Progenitor cell of endocrine pancreas (in vitro differentiated cells): ENCODE measurements at places on chromosomes 5 and 9. TPM values are rescaled to one million over a fixed set of nuclear protein-coding genes. Genes with fewer than 3 reads are reported as not detected.

MAMDC2 gene
- 0.27 and 0.60 TPM in 2 replicates for total RNA-seq

GALNT12 gene
- 12.9 and 15.9 TPM in 2 replicates for total RNA-seq

CSF1R gene
- total RNA-seq: not detected in 2 replicates

DNA sequence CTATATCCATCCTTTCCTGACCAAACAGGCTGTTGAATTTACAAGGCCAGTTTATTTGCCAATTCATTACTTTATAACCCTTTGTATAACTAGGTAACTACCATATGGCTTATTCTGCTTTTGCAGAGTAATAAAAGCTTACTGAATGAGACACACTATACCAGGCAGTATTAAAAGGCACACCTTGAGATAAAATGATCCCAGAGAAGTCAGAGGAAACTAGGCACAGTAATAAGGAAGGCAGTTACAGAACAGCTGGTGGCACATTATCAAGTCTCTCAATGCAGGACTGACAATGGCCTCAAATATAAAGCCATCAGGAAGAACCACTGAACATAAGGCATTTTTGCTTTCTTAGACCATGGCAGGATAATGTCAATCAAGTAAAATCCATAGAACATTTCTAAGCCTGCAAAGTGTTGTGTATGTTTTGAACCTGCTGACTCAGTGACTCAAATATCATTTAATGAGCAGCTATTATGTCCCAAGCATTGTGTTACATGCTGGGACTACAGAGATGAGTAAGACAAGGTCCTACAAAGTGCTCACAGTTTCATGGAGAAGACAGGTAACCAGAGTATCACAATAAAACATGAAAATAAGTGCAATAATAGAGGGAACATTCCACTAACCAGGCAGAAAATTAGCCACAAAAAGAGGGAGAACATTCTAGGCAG lies 52.5 kb downstream of the OXCT1 start:
- no peak for DNase-seq

DNA sequence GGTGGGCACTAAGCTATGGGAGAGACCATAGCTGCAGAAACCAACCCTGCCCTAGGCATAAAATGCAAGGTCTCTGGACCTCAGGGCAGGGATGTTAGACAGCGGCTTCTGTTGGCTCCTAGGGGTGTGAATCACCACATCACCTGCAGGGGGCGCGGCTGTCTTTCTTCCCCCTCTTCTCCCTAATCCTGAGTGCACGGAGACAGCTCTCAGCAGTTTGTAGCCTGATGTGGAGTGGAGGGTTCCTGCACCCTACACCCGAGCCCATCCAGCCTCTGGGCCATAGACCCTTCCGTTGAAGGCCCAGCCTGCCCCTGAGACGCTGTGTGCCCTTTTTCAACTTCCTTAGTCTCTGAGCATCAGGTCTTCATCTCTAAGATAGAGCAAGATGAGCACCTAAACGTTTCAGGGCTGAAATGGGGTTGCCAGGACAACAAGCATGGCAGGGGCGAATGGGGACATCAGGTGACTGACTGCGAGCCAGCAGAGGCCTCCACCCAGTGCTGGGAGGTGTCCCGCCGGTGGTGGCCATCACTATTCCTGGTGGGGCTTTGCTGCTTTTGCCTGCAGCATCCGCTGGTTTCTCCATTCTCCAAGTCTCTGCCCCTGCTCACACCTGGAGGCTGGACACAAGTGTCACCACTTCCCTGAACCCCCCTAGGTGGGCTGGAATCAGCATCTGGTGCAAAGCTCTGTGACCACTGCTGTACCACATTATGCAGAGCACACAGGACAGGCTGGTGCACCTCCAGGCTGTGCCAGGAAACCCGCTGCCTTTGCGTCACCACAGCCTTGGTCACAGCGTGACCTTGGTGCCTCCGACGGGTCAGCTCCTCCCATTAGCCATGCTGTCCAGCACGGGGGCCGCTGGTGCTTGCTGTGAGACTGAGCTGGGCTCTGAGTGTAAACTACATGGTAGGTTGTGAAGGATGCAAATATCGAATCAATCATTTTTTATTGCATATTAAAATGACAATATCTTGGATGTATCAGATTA lies 2.5 kb upstream of the SEC16A start:
- DNase-seq: peak; percentile 78

- no peak for DNase-seq
Observed at GRCh38 chr9:12854221-12854620, 79.4 kb downstream of the LURAP1L start.

DNA sequence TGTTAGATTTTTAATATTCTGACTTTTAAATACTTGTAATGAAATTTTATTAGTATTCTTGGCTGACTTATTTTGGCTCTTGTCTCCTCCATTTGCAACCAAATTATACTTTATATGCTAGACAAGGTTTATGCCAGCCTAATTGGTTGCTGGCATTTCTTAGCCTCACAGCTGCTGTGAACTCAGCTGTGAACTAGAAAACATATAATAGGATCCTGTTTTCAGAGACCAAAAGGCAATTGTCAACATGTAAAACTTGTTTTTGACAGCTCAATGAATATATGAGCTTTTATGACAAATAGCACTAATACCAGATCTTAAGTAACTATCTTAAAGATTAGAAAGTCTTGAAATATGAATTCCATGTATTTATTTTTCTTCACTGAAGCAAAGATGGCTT lies 25.9 kb downstream of the KIF2A start:
- DNase-seq: no peak

DNA sequence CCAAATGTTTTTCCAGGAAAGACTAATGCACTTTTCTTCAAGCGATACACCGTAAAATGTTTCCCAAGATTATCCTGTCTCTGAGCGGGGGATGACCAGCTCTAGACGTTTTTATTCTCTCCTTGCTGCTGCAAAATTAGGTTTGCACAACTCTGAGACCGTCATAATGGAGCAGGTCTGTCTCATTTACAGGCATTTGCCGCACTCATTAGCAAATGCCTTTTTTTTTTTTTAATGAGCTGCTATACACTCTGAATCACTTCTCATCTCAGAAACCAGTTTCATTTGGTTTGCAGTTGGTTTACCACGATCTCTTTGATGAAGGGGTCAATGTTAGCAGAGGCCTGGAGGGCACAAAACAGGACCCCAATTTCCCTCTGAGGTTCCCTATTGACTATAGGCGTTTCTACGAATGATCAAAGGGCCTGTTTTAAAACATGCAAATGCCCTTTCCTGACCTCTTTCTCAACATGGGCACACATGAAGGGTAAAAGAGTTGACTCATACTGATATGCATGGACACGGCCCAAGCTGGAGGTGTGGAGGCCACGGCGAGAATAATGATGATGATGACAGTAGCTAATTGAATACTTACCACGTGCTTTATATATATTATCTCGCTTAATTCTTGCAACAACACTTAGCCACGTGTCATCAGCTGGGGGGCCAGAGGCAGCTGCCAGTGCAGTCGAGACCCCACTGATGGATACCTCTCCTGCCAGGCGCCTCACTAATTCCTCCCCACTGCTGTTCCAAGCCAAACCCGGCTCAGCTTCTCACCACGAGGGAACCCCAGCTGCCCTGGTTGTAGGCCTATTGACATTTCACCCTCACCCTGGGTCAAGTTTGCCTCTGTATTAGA lies 89.9 kb upstream of the PTCH1 start:
- DNase-seq: no peak

DNA sequence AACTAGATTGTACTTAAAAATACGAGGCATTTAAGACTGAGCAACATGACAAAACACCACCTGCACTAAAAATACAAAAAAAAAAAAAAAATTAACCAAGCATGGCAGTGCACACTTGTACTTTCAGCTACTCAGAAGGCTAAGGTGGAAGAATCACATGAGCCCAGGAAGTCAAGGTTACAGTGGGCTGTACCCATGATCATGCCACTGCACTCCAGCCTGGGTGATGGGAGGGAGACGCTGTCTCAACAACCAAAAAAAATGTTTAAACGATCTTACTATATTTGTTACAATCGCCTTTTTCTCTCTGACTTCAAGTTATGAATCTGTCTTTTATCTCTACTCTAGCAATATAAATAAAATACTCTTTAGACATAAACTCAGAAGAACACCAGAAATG lies 1454.3 kb downstream of the MAT2B start:
- no peak for DNase-seq
